ENCODE measurements at places on chromosomes 1 and 21.

DNA sequence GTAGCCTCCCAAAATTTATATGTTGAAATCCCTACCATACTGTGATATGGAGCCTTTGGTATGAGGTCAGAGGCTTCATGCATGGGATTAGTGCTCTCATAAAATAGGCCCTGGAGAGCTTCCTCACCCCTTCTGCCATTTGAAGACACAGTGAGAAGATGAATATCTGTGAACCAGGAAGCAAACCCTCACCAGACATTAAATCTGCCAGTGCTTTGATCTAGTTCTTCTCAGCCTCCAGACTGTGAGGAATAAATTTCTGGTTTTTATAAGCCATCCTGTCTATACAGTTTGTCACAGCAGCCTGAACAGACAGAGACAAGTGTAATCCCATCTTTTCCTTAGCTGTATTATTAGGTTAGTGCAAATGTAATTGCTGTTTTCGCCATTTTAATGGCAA lies 88.4 kb downstream of the OLFML2B start:
- DNase-seq = no peak

DNA sequence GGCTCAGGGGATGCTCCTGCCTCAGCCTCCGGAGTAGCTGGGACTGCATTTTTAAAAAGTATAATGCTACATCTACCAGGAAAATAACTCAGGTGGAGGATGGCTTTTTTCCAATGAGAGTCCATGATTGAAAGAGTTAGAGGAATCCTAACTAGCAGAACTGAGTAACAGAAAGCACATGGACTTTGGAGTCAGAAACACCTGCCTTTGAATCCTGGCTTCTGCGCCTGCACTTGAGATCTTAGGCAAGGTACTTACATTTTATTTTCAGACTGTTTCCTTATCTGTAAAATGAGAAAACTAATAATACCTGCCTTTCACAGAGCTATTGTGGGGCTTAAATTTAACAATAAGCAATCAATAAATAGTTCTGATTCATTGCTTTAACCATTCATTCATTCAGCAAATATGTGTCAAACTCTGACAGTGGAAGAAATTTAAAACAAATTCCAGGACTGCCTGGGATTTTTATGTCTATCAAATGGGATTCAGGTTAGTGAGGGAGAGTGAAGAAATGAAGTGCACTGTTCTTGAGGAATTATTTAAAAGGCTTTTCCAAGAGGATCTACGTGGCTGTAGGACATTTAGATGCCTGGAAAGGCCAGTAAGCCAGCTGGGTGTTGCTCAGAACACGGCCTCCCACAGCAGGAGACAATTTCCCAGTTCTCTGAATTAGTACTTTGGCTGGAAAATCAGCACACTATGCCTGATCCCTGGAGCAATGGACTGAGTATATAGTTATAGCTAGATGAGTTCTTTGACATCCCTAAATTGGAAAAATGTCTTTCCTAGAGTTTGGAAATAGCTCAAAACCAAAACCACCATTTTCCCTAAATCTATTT lies 12.8 kb upstream of the LBR start:
- DNase-seq = no peak

DNA sequence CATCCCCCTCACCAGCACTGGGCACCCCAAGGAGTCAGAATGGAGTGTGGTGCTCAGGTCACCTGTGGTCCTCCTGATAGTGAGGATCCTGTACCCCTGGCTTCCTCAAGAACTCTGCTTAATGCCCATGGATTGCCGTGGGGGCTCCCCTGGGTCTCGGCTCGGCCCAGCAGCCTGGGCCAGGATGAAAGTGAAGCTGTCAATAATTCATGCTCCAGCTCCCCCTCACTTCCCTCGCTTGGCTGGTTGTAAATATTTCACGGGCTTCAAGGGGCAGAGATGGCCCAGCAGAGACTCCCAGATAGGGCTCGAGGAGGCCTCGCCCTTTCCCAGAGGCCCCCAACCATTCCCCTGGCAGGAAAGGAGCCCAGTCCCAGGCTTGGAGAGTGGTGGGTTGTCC lies 42.6 kb upstream of the KCNA10 start:
- DNase-seq = no peak

GRCh38 chr1:150281221-150281757 lies 1.1 kb upstream of the CIART start:
- DNase-seq = peak; percentile 45

DNA sequence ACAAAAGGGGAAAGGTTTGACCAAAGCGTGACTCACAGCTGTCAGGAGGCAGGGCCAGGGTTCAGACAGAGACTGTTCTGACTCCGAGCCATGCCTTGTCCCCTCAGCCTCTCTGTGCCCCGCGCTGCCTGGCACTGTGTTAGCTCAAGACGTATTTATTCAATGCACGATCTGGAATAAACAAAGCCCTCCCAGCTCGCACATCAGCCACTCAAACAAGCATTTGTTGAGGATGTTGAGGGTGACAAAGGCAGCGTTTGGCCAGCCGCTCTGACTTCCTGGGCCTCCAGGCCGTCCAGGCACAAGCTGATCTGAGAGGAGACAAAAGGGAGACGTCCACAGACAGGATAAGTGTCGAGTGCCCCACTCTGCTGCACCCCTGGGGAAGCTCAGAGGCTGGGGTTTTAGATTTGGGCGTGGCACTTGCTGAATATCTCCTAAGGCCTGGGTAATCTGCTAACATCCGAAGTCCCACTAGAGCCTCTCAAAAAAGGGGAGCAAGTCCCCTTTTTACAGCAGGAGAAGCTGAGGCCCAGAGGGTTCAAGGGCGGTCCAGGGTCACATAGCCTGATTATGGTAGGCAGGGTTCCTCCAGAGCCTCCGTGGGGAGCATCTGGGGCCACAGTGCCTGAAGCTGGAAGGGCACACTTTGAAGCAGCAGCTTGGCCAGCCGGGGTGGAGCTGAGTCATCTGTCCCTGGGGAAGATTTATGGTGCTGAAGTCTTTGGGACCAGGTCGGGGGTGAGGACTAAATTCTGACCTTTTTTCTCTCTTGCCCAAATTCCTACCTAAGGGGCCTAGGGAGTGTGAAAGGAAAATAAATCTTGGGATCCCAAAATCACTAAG lies 95.9 kb downstream of the SPSB1 start:
- DNase-seq = no peak

DNA sequence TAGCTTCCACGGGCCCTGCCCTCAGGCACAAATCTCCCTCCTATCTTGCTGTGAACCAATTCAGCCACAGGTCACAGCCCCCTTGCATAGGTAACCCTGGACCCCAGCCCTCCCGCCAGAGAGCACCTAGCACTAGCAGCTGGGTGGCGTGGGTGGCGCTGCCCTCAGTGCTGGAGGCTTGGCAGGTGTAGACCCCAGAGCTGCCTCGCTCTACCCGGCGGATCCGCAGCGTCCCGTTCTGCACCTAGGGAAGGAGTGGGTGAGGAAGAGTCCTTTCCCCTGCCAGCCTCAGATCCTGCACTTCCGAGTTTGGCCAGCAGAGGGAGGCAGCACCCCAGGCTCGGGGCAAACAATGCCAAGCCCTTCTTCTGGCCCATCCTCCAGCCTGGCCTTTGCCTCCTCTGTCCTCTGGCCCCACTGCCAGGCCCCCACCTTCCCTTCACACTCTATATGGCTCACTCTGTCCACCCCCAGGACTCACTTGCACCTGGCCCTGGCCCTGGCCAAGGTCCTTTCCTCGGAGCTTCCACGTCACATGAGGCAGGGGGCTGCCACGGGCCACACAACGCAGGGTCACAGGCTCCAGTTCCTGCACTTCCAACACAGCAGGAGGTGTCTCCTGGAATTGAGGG lies 9.0 kb downstream of the IGSF9 start:
- DNase-seq = no peak

DNA sequence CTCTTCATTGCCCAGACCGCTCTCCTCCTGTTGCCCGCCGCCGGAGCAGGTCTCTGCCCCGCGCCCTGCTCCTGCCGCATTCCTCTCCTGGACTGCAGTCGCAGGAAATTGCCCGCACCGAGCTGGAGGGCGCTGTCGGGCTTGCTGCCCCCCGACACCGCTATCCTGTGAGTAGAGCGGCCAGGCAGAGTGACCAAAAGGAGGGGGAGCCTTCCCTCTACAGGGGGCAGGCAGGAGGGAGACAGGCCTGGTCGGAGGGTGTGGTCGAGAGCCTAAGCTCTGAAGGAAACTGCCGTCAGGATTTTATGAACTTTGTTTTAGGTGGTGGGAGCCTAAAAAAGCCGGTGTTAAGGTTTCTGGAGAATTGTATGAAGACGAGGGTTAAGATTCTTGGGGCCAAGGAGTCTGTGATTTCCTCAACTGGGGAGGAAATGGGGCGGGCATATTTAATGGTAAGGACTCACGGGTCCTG lies 517 bp downstream of the LRIG2 start:
- no peak for DNase-seq

- no peak for DNase-seq
These were observed 39.7 kb upstream of the RUNX3 start for GRCh38 chr1:24969596-24970398.

GRCh38 chr21:29396951-29397455 lies 98.3 kb downstream of the BACH1 start:
- DNase-seq = no peak

- DNase-seq = no peak
These were observed 21.1 kb downstream of the E2F2 start for GRCh38 chr1:23509896-23510295.

DNA sequence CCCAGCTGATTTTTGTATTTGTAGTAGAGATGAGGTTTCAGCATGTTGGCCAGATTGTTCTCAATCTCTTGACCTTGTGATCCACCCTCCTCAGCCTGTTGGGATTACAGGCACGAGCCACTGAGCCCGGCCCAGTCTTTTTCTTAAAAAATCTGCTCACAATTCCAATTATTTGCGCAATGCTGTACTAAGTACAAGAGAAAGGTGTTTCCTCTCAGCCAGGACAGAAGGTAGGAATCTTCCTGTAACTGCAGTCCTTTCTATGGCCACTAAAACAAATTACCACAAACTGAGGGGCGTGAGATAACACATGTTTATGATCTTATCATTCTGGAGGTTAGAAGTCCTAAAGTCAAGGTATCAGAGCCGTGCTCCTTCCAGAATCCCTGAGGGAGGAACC lies 6.9 kb upstream of the CBR3 start:
- no peak for DNase-seq

DNA sequence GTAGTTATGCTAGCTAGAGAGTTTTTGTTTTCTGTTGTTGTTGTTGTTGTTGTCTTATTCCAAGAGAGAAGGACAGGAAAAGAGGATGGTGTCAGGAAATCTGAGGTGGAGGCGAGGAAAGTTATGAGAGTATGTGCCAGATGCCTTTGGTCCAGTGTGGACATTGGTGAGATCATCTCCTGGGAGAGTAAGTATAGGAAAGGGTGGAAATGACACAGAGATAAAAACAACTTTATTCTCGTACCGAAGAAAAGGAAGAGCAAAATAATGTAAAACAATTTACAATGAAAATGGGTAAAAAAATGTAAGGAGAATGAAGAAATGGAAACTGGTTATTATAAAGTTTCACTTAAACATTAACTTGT lies 97.4 kb upstream of the ADGRL2 start:
- DNase-seq = no peak

DNA sequence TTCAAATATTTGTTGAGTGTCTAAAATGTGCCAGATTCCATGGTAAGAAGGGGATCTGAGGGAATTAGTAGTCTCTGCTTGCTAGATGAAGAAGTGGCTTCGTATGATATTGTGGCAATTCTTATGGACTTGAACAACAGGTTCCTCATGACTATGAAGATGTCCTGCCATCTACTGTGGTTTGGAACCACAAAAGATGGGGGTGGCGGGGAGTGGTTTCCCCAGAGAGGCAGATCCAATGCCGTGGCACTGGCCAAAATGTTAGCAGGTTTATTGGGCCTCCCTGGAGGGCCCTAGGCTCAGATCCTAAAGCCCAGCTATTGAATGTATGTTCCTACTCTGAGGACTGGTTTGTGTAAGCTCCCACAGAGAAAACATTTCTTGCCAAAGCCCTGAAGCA lies 120.8 kb downstream of the RGS2 start:
- DNase-seq = no peak

DNA sequence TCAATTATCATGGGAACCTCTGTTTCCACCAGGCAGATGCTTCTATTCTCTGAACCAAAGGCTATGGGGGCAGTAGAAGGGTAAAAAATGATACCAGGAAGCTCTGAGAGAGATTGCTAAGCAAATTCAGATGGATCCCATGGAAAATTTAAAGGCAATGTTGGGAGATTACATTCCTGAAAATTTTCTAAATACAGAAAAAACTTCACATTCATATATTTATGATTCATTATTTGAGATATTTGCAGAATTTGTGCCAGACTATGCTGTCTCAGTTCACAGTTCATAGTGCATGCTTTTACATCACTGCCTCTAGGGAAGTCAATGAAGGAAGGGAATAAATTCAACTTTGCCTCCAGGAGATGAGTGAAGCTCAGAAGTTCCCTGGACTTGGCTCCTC lies 57.5 kb downstream of the KCNT2 start:
- no peak for DNase-seq

Measured in HS-27A (cell line).